Cerebellar cortex (tissue), 1 donor: ENCODE measurements at places on chromosomes 3 and 15.

DNA sequence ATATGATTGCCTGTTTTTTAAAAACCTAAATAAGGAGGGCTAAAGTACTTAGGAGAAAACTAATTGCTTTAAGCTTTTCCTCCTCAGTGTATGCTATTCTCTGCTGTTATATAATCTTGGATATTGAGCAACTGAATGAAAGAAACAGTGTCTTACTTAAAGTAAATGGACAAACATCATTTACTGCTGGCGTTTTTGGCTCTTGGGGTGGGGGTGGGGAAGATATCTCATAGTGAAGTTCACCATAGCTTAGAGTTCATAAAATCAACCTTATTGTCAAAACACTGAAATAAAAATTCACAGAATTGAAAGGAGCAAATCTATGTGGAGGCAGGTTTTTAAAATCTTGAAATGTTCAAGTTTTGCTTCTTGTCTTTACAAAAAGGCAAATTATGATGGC is 256.4 kb upstream of the SOX2 start:
- DNase-seq: no peak

DNA sequence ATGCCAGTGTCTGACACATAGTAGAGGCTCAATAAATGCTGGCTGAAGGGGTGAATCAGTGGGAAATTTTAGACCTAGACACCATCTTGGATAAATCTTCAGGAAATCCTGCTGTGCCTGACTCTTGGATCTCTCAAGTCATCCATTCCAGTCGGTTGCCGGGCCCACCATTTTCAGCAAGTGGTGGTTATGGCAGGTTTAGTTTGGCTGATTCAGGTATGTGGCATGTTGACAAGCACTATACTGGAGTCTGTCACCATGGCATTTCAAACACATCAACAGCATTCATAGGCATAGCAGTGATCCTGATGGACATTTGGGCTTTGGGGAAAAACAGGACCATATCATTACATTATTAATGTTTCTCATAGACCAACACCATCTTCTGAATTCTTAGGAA is 25.7 kb upstream of the APH1B start:
- no peak for DNase-seq

DNA sequence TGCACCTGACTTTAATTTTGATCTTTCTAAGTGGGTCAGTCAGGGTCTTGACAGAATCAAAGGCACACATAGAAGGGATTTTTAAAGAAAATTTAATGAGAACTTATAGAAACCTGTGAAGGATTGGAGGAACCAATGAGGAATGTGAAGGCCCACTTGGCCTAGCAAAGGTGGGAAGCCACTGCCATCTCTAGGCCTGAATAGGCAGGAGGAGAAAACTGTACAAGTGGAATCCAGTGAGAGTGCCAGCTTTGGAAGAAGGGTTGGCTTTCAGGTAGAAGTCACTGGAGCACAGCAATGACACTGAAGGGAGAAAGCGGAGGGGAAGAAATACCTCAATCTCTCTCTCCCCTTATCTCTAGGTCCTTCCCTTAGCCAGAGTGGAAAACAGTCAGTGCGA is 380.7 kb upstream of the KCNMB2 start:
- DNase-seq: peak; percentile 21

- DNase-seq: no peak
These were observed at the start of gene MYZAP for GRCh38 chr15:57591822-57592367. TSS of gene MYZAP (plus strand) at chr15:57591904. CDS start at chr15:57592035, 131 bp downstream.

DNA sequence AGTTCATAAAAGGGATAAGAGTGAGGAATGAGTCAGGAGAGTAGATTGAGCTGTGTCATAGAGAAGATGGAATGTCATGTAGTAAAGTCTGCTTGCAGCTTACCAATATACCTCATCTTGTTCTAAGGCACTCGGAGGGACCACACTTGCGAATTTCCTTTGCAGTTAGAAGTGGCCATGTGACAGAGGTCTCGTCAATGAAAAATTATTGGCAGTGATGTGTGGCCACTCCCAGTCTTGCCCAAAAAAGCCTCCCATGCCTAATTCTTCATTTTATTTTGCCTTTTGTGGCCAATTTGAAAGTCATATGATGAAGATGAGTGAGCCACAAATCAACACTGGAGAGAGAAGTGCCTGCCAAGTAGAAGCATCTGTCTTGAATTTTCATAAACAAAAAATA is 465.6 kb upstream of the ZNF385D start:
- no peak for DNase-seq

GRCh38 chr3:134340982-134341365 is 33.3 kb downstream of the AMOTL2 start:
- no peak for DNase-seq

DNA sequence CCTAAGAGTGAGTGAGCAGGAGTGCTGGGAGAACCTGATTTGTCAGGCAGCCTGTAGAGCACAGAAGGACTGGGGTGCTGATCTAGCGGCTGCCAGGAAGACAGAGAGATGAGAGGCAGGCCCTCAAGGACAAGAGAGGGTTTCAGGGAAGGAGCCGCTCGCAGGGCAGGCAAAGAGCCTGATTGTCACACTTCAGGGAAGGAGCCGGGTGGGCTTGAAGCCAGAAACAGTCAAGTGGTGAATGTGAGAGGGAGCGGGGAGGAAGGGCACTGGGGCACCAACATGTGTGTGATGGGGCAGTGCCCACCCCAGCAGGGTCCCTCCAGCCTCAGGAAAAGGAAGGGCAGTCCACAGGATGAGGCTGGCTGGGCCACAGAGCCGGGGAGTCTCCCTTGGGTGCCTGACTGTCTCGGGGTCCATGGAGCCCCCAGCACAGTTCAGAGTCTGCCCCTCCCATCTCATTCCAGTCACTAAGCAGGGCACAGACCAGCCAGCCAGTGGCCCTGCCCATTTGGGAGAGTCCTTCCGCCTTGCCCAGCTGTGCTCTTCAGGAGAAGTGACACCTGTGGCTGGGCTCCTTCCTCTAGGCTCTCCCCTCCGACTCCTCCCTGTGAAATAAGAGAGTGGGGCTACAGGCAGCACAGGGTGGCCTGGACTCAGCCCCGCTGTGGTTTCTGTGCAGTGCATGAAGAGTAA is 148.6 kb downstream of the RAB11A start:
- no peak for DNase-seq

GRCh38 chr15:46622851-46623250 is 988.0 kb downstream of the SQOR start:
- DNase-seq: no peak

DNA sequence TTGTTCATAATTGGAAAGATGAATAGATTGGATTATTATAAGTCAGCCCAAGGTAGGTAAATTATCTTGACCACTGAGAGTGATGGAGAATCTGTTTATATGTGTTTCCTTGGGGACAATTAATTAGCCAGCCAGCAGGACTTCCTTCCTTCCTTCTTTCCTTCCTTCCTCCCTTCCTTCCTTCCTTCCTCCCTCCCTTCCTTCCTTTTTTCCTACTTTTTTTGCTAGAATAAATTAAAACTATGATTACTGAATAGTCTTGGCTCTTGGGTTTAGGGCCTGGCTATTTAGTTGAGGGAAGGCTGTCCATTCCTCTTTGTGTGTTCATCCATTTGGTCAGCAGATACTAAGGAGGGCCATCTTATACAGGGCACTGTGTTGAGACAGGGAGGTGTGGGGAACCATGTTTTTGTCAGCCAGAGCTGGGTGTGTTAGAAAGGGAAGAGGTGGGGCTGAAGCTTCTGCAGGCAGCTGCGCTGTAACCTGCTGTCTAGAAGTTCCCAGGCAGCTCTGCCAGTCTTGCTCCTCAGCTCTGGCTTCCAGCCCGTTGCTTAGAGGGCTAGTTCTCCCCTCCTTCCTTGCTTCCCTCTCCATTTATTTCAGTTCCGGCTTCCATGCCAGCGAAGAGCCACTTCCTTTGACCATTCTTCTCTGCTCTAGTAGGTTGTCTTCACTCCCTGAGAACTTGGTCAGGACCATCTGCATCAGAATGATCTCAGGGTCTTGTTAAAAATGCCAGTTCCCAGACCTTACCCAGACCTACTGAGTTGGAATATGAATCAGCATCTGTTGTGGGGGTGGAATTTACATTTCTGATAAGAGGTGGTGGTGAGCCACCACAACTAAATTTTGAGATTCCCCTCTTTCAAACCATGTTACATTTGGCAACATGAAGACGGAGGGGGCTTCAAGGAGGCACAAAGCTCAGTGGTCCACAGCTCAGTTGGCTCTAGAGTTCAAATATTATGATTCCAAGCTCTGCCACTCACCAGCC is 113.9 kb downstream of the DGKG start:
- peak; percentile 35 for DNase-seq

GRCh38 chr3:37887824-37888223 is 26.1 kb downstream of the CTDSPL start:
- no peak for DNase-seq
